ENCODE measurements at places on chromosomes 12 and 14.

DNA sequence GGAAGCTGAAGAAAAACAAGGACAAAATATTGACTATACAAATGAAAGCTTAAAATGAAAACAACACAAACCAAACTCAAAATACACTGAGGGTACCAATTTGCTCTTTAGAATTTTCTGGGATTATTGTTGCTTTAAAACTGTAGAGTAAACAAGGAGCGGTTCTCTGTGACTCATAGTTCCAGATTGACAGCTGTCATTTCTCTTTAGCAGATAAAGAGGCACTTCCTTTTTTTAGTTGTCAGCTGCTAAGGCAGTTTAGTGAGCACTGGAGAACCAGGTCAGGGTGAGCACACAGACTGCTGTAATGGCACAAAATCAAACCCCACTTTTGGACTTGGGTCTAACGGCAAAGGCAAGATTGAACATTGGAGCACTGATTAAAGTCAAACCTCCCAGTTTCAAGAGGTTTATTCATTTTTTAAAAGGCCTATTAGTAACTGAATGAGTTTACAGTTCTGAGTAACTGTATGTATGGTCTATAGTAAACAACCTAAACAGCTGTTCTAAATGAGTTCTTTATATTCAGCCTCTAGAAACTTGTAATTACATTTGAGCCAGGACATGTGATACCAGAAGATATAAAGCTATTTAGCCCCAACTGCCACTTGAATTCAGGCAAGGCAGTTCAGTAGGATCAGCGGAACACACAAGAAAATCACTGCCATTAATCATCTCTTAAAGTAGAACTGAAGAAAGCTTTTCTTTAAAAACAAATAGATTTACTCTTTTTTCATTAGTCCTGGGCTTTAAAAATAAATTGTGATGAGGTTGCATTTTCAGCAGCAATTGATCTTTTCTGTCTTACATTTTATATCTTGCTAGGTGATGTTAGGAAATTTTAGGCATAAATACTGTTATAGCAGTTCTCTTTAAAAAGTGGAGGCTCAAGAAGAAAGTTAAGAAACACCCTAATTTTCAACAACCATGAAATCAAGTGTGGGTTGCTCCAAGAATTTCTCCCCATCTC is 71.7 kb upstream of the PRICKLE1 start:
- no peak for DNase-seq

GRCh38 chr12:109273354-109273753 is 35.7 kb downstream of the FOXN4 start:
- no peak for DNase-seq

DNA sequence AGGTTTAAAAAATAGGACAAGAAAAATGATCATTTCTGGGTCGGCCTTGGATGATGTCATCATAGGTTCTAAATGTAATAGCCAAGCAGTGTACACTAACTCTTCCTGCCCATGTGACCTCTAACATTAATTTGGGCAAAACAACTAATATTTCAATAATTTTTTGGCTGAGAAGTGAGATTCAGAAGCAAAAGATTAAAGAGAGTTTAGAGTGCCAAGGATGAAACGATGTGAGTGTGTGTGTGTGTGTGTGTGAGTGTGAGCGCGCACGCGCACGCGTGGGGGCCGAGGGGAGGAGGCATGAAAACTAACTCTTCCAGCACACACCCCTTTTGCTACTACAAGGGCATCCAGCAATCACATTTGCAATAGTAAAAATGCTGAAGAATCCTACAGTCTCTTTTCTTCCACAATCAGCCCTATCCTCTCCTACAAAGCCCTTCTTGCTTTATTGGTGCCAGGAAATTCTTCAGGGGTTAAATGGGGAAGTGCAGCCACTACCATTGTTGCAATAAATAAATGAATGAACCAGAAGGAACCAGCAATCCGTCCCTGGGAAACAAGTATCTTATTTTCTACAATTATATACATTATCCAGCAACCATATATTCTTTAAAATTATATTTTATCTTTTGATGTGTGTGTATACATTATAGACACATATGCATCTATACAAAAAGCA is 52.9 kb downstream of the PEBP1 start:
- no peak for DNase-seq

DNA sequence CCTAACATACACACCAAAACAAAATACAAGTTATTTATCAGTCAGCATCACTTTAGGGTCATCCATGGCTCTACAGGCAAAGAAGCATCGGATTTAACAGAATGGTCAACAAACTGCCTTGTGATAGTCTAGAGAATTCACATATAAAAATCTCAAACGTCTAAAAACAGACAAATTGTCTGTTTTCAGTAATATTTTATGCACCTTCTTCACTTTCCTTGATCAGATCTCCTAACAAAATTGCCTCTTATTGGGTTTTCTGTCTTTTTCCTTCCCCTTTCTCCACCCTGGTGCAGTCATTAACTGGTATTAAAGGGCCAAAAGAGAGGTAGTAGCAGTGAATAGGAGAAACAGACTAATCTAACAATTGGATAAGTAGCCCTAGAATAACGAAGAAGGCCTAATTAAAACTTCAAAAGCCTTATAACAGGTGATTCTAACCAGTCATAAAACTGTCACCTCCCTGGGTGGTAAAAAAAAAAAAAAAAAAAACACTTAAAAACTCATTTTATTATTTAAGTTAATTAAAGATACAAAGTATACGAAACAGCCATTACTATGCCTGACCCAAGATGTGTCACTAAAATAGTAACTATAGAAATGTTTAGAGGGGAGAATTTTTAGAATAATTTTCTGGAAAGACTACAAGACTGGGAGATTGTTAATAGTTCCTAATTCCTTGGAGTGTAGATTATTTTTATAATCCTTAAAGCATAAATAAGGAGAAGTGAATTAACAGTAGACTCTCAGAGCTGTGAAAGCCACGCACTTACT is 1.5 kb downstream of the KIF21A start:
- DNase-seq = no peak

DNA sequence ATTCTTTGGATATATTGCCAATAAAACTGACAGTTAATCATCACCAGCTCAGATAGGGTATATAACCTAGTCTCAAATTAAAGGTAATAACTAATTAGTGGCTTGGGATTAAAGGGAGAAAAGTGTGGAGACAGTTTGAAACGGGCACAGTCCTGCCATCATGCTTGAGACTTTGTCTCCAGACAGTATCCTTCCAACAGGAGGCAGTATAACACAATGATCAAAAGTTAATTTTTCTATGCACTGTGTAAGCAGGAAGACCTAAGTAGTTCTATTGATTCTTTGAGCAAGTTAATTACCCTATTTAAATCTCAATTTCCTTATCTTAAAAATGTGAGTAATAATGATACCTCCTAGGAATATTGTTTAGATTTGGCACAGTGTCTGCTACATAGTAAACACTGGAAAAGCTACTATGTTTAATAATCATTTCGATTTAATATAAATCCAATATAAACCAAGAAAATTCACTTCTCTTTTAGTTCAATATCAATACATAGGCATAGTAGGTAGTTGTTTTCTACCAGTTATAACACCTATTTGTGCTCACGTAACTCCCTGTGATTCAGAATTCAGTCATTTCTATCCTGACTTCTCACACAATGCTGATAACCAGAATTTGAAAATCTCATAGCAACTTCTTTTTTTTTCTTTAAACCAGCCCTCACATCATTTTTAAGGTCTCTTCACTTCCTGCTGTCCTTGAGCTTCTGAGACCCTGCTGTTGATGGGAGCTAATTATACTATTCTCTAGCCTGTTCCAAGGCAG is 53.7 kb downstream of the GALNT4 start:
- no peak for DNase-seq

GRCh38 chr14:103372552-103373304 is 12.5 kb upstream of the MARK3 start:
- DNase-seq = peak; percentile 87

DNA sequence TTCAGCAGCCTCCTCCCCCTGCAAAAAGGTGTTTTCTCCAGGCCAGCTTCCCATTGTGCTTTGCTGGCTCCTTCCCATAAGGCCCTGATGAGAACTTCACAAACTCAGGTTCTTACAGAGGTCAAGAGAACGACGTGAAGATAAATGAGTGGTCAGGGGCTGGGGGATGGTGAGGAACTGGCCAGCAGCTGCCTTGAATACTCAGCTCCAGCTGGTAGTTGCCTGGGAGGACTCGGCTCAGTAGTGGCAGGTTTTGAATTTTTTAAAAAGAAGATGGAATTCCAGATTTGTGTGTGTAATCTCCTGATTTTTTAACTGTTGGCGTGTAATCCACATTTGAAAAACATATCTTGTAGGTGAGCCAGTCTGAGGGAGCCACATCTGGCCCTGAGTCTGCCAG is 5.9 kb downstream of the DDX55 start:
- no peak for DNase-seq

DNA sequence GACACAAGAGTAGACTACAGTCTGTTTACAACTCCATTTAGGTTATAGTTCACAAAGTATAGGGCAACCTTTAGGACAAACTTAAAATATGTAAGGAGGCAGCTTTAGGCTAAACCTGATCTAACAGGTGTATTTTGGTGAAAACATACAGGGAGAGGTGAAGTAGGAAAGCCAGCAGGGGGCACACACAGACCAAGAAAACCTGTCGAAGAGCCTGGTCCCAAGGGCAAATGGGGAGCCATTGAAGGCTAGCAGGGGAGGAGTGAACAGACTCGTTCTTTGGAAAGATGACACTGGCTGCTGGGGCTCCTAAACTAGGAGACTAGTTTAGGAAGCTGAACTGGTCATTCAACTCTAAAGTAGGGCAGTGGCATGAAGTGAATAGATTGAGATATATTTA is 138.8 kb upstream of the WSCD2 start:
- DNase-seq = no peak

- no peak for DNase-seq
Measured at GRCh38 chr14:104388541-104389325, 190.8 kb upstream of the C14orf180 start.

DNA sequence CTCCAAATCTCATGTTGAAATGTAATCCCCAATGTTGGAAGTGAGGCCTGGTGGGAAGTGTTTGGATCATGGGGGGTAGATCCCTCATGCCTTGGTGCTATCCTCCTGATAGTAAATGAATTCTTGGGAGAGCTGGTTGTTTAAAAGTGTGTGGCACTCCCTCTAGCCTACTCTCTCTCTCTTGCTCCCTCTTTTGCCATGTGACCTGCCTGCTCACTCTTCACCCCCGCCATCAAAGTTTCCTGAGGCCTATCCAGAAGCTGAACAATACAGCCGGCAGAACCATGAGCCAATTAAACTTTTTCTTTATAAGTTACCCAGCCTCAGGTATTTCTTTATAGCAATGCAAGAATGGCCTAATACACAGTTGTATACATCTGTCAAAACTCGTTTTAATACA is 62.5 kb downstream of the BCL2L14 start:
- DNase-seq = no peak

DNA sequence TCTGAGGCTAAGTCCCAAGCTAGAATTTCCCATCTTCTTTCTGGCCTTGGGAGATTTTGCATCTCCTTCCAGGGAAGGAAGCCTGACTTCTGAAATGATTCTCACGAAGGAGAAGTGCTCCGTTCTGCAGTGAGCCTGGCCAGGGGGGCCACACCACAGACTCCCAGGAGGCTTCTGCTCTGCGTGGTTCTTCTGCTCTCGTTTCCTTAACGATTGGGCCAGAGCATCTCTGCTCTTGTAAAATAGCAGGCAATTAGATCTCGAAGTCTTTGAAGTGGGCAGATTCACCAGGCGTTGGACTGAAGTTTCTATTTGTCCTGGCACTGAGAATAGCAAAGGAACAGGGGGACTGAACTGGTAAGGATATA is 6.7 kb upstream of the BATF start:
- no peak for DNase-seq

DNA sequence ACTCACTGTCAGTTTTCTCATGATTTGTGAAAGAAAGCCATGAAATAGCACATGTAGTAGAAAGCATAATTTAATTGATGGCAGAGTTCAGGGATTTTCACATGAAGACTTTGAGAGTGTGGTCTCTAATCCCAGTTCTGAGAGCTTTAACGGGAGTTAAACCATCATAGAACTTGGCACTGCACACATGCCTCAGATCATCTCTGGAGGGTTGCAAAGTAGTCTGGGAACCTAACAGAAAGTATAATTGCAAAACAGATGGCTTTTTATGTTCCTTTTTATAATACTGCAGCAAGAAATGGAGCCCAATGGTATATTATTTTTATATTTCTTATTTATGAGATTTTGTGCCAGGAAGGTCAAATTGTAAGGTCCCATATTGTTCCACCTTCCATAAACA is 77.9 kb downstream of the BHLHE41 start:
- DNase-seq = no peak

DNA sequence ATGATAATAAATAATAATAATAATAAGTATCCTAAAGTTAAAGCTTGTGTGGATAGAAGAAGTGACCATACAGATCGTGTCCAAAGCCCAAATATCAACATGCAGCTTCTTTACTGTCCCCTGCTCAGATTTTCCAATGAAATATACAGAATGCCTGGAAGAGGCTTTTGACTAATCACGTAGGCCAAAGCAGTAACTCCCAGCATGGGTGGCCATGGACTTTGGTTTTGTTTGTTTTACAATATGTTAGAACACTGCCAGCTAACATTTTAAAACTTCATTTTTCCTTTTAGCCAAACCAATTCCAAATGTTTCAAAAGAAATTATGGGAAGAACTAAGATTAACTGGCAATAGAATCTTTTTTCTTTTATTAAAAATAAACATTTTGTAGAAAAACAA is 400.0 kb upstream of the FLRT2 start:
- no peak for DNase-seq

GRCh38 chr14:100484531-100485267 is 102.5 kb downstream of the BEGAIN start:
- DNase-seq = no peak

DNA sequence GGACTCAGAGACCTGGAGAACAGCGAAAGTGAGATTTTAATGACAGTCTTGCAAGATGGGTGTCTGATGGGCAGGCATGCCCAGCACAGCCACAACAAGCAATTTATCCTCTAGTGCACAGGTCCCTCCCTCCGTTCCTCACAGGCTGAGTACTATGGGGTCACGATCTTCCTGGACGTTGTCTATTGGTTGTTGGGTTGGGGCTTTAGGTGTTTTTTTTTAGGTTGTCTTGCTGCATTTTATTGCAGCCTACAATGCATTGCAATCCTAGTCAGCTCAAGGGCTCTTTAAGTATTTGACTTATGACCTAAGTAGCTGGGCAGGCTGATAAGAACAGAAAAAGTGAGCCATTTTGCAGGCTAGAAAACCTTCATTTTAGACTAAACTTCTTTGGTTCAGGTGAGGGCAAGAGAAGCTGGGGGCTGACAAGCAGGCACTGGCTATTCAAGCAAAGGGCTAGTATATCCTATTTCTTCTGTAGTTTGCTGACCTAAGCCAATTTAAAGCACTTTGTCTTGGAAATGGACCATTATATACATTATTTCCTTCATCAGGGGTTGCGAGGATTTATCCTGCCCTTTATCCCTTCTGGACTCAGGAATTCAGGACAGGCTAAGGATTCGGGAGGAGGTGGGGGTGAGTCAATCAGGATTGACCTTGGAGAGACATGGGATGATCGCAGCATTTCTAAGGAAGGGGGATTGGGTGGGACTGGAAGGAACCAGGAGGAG is 6.0 kb downstream of the KRT7 start:
- no peak for DNase-seq

GRCh38 chr14:94517248-94517640 is 8.0 kb upstream of the SERPINA12 start:
- no peak for DNase-seq

- no peak for DNase-seq
Measured at GRCh38 chr14:69968132-69968531, 88.9 kb downstream of the SMOC1 start.
